ENCODE measurements at places on chromosomes 3 and 15. TPM values are rescaled to one million over a fixed set of nuclear protein-coding genes. Genes with fewer than 3 reads are reported as not detected.

EPB42 gene
- total RNA-seq = not detected

ITIH1 gene
- not detected for total RNA-seq

POLQ gene
- 1.2 TPM for total RNA-seq

TMEM40 gene
- not detected for total RNA-seq

CLDND1 gene
- total RNA-seq = 175 TPM

KCNH8 gene
- 0.10 TPM for total RNA-seq

UBP1 gene
- 70.3 TPM for total RNA-seq

ZPLD1 gene
- total RNA-seq = not detected

ARRDC4 gene
- total RNA-seq = 6.6 TPM

GOLGA6A gene
- not detected for total RNA-seq

WDR93 gene
- 0.38 TPM for total RNA-seq
